Mesenchymal stem cell (in vitro differentiated cells and primary cell): ENCODE measurements at places on chromosomes 4 and X.

- no peak overlapping the region for H3K4me3 ChIP-seq
- no peaks in the 10 kb centered on the region for H3K36me3 ChIP-seq
- no peaks in the 10 kb centered on the region for H3K4me1 ChIP-seq
- no peaks in the 10 kb centered on the region for H3K27me3 ChIP-seq
Measured at GRCh38 chr4:179051206-179051605, 1609.0 kb upstream of the AGA start.

GRCh38 chr4:44056721-44057151 is 391.9 kb downstream of the KCTD8 start:
- no peaks in the 10 kb centered on the region for H3K4me1 ChIP-seq
- no peaks in the 10 kb centered on the region for H3K36me3 ChIP-seq
- H3K27me3 ChIP-seq, result no peaks in the 10 kb centered on the region
- H3K4me3 ChIP-seq, result no peak overlapping the region

DNA sequence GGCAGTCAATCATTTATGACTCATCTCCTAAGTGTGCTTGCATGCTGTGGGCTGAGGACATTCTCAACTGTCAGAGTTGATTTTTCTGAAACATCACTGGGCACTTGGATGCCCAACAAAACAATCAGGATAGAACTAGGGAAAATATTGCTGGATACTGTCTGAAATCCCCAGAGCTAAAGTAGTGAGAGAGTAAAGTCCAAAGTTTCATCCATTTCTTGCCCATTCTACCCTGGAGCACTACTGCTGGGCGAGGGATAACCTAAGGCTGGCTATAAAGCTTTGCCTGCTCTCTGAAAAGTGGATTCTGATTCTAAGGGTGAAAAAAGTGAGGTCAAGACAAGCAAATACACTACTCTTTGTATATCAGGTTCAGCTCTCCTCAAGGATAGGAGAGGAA is 279.6 kb upstream of the EDA2R start:
- H3K27ac ChIP-seq, result no peak overlapping the region
- H3K36me3 ChIP-seq, result no peaks in the 10 kb centered on the region
- H3K4me1 ChIP-seq, result no peaks in the 10 kb centered on the region
- no peaks in the 10 kb centered on the region for H3K27me3 ChIP-seq

- no peak overlapping the region for H3K27ac ChIP-seq
- H3K27me3 ChIP-seq, result no peaks in the 10 kb centered on the region
- no peaks in the 10 kb centered on the region for H3K4me1 ChIP-seq
- no peak for DNase-seq
- H3K4me3 ChIP-seq, result no peak overlapping the region
- no peaks in the 10 kb centered on the region for H3K36me3 ChIP-seq
Measured at GRCh38 chr4:126174627-126175026, 859.9 kb downstream of the FAT4 start.

DNA sequence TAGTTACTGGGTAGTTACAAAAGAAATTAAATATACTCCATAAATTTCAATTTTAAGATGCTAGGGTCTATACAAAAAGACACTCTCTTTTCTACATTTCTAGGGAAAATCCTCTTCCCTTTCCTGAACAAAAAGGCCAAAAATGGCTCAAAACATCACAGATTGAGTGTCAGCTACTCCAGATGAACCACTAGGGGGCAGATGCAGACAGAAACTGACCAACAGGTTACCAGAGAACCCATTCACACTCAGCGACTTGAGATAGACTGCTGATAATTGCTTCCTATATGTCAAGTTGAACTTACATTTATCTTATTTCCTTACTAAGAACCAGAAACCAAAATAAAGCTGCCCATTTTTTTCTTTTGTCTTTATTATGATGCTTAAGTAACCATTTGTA is 83.4 kb upstream of the MID1IP1 start:
- no peaks in the 10 kb centered on the region for H3K27me3 ChIP-seq
- H3K36me3 ChIP-seq, result no peaks in the 10 kb centered on the region
- H3K4me3 ChIP-seq, result no peak overlapping the region
- DNase-seq, result peak; percentile 3
- no peaks in the 10 kb centered on the region for H3K4me1 ChIP-seq

- no peaks in the 10 kb centered on the region for H3K4me1 ChIP-seq
- no peak overlapping the region for H3K27ac ChIP-seq
- peaks cover 20% of the 10 kb centered on the region for H3K27me3 ChIP-seq
- no peaks in the 10 kb centered on the region for H3K36me3 ChIP-seq
Measured at GRCh38 chrX:50920132-50920531, 9.6 kb downstream of the BMP15 start.

GRCh38 chr4:14079601-14080000 is 452.1 kb upstream of the BOD1L1 start:
- H3K4me3 ChIP-seq, result no peak overlapping the region
- no peak overlapping the region for H3K27ac ChIP-seq

- no peaks in the 10 kb centered on the region for H3K4me1 ChIP-seq
- H3K27ac ChIP-seq, result no peak overlapping the region
- no peaks in the 10 kb centered on the region for H3K27me3 ChIP-seq
- H3K4me3 ChIP-seq, result no peak overlapping the region
Measured at GRCh38 chrX:52874661-52875060, 6.8 kb upstream of the XAGE3 start.

GRCh38 chrX:38805432-38806389 is 4.5 kb downstream of the MID1IP1 start:
- peaks cover 8% of the 10 kb centered on the region for H3K4me1 ChIP-seq
- no peaks in the 10 kb centered on the region for H3K36me3 ChIP-seq
- peak overlapping the region; percentile 90 for H3K4me3 ChIP-seq
- peaks cover 4% of the 10 kb centered on the region for H3K27me3 ChIP-seq
- DNase-seq, result peak; percentile 85
- H3K27ac ChIP-seq, result peak overlapping the region; percentile 74
